Colonic mucosa (tissue), 4 donors: ENCODE measurements at places on chromosomes 3 and 15. TPM values are rescaled to one million over a fixed set of nuclear protein-coding genes. Genes with fewer than 3 reads are reported as not detected.

SPATA12 gene
- 0.27 TPM for total RNA-seq

PLSCR5 gene
- total RNA-seq = not detected

CCDC50 gene
- 33.4 TPM for total RNA-seq

LTF gene
- 1.0 TPM for total RNA-seq

DNA sequence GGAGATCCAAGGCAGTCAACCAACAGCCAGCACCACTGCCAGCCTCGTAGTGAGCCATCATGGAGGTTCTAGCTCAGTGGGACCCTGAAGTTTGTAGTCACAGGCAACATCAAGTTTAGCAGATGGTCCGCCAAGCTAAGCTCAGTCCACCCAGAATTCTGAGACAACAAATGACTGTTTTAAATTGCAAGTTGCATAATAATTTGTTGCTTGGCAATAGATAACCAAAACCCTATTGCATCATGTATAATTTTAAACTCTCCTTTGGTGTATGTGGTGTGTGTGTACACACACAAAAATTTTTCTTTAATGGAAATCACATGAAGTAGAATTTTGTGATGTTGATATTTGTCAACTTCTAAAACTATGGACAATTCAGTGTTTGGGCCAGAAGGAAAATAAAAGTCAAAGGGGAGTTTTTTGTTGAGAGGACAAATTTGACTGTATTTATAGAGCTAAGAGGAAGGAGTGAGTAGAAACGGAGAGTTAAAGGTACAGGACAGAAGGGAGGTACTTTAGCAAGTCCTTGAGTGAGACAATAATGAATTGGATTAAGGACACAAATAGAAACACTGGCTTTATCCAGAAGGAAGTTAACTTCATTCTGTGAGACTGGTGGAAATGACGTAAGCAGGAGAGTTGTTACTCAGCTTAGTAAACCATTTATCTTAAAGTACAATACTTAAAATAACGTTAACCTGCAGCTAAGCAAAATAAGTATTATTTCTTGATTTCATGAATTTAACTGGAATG is 83.6 kb downstream of the NCEH1 start:
- DNase-seq = no peak

DNA sequence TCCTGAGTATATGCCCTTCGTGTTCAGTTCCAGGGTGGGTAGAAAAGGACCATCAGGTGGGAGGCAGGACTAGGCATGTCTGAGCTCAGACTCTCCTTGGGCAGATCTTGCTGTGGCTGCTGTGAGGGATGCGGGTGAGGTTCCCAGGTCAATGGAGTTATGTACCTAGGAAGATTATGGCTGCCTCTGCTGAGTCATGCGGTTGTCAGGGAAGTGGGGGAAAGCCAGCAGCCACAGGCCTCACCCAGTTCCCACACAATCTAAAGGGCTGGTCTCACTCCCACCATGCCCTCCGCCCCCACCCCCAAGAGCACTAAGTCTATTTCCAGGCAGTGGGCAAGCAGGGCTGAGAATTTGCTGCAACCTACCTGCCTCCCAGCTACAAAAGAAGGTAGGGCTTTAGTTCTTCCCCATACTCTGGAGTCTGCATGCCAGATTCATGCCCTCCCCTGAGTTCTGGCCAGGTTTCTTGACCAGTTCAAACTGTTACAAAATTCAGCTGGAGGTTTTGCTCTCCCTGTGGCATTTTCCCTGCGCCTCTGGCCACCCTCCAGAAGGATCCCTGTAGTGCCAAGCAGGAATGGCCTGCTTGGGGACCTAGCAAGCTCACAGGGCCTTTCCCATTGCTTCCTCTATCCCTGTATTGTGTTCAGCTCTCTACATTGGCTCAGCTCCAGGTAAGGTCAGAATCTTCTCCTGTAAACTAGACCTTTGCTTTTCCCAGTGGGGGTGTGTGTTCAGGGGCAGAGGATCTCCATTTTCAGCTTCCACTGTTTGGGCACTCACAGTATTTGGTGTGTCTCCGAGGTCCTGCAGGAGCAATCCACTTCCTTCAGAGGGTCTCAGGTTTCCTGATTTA is 12.7 kb upstream of the TMCO5A start:
- no peak for DNase-seq

DNA sequence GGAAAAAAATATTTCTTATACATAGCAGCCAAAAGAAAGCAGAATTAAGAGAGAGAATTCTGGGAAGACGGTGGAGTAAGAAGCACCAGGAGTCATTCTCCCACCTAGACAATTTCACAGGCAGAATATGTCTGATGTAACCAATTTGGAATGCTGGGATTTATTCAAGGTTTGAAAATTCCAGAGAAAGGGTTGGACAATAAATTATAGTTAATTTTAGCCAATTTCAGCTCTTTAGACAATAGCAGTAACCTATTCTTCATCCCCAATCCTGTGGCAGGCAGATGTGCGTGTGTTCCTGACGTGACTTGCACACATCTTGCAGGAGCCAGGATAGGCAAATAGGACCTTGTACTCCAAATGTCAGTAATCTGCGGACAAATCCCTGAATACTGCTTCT is 541.0 kb upstream of the NAALADL2 start:
- DNase-seq = no peak

GRCh38 chr15:80721476-80721875 is 26.4 kb downstream of the ABHD17C start:
- no peak for DNase-seq

GRCh38 chr15:88657326-88658069 is 18.7 kb downstream of the ISG20 start:
- DNase-seq = no peak

GRCh38 chr3:71395470-71395869 is 188.1 kb downstream of the FOXP1 start:
- no peak for DNase-seq

- no peak for DNase-seq
Observed at GRCh38 chr15:34799149-34800101, 4.1 kb upstream of the ACTC1 start.
